Kidney epithelial cell (primary cell): ENCODE measurements at places on chromosomes 4 and X. TPM values are rescaled to one million over a fixed set of nuclear protein-coding genes. Genes with fewer than 3 reads are reported as not detected.

The ANXA5 gene
- 334 and 356 TPM in 2 replicates for total RNA-seq

GRCh38 chr4:101669138-101669831 lies 121.2 kb upstream of the BANK1 start:
- no peak for DNase-seq

The CITED1 gene
- not detected in 2 replicates for total RNA-seq

The LYAR gene
- total RNA-seq: 17.9 and 21.0 TPM in 2 replicates

The STBD1 gene
- total RNA-seq: 6.1 and 7.4 TPM in 2 replicates

- no peak for DNase-seq
Measured at GRCh38 chrX:16756724-16757123, 29.5 kb upstream of the TXLNG start.

GRCh38 chr4:4457803-4458553 lies 71.1 kb downstream of the NSG1 start:
- DNase-seq: peak; percentile 44

The IBSP gene
- not detected in 2 replicates for total RNA-seq

The ZAR1 gene
- total RNA-seq: not detected in 2 replicates

DNA sequence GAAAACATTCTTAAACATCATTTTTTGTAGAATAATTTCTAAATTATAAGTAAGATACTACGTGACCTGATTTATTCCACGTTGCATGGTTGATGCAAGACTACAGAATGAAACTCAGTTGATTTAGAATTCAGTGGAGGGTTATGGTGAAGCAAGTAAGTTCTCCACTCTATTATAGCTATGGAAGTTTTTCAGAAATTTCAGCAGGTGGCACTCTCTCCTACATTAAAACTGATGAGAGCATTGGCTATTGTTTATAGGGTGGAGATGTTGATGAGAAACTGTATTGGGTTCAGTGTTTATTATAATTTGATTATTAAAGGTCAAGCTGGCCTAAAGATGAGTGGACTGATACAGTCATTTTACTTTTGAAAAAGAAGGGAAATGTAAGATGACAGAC lies 88.0 kb downstream of the FNIP2 start:
- peak; percentile 4 for DNase-seq

The IL15 gene
- total RNA-seq: 9.0 TPM in 2 replicates

The EXOC1L gene
- total RNA-seq: not detected in 2 replicates

The PABPC4L gene
- total RNA-seq: 0.75 and 1.1 TPM in 2 replicates

DNA sequence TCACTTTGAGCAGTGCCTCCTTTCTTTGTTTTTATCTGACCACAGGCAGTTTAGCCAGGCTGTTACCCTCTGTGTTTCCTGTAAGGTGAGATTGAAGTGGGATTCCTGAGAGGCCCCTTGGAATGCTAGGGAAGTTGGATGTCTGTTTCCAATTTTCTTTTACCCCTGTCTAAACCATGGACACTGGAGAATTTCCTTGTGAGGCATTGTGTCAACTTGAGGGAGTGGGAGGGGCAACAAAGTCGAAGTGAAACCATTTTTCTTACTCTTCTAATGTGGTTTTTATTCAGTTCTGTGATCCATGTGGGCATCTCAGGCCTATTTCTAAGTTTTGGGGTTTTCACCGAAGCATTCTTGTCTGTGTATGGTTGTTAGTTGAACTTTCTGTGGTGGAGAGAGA lies 296.1 kb upstream of the UGT8 start:
- no peak for DNase-seq

GRCh38 chrX:56800307-56800706 lies 71.3 kb downstream of the NBDY start:
- no peak for DNase-seq

The STATH gene
- total RNA-seq: not detected in 2 replicates

The TBCK gene
- 12.0 and 24.7 TPM in 2 replicates for total RNA-seq

The SATL1 gene
- total RNA-seq: 0.07 TPM in 1 of 2 replicates, not detected in the other

DNA sequence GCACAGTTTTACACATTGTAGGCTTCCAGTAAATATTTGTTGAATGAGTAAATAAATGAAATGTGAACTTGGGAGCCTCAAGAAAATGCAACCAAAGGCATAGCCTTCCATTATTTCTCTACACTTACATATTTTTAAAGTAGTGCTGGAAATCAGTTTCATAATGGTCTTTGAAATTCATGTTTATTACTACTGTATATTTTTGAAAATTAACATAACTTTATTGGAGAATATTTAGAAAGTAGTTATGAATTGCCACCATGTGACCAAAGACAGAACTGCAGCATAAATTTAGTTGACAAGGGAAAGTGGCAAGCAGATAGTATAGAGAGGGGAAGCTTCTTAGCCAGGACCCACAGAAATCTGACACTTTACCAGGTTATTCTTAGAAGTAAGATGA lies 6.4 kb downstream of the TCEAL8 start:
- no peak for DNase-seq

The NUDT10 gene
- total RNA-seq: 4.5 and 5.8 TPM in 2 replicates

DNA sequence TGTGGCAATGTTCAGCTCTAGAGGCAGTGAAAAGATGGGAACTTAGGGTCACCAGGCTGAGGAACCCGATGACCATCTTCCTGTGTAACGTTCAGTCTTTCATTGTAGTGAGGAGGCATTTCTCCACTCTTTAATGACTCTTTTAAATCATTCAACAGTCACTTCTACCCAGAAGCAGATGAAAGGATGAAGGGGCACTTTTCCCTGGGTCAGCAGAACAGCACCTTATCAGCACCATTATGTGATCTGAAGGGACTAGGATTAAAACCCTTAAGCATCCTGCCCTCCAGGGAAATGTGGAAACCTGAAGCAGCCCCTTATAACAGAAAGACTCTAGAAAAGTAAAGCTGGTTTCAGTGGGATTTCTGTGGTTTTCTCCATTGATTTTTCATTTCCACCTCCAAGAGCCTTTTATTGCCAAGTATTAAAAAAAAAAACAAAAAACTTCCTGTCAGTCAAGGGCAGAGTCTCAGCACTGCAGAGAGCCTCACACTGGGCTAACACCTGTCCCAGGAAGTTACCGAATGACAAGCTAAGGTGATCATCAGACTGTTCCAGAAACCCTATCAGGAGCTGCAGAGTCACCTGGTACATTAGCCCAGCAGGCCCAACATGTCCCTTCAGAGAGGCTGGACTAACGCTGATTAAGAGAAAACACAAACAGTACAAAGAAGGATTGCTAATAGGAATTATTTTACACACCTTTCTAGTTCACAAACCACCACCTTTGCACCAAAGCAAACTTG lies 185.9 kb downstream of the SHROOM3 start:
- DNase-seq: no peak

DNA sequence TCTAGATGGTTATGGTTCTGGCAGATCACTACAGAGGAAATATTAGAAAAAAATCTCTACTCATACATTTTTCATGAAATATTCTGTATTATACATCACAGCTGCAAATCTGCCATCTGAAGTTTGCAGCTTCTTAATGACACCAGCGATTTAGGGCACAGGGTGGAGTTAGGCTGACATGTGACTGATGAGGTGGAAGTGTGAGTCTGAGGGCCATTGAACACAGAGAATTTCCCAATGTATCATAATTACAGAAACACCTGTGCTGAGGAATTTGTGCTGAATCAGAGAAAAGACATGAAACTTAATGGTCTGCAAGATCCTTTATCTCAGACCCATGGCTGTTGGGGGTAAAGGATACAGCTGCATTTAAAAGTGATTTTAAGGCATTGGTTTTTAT lies 2025.6 kb upstream of the AGA start:
- peak; percentile 49 for DNase-seq

- DNase-seq: no peak
Measured at GRCh38 chr4:88223516-88223915, 60.8 kb downstream of the PPM1K start.

GRCh38 chr4:41148292-41148691 lies 66.0 kb downstream of the APBB2 start:
- DNase-seq: no peak

DNA sequence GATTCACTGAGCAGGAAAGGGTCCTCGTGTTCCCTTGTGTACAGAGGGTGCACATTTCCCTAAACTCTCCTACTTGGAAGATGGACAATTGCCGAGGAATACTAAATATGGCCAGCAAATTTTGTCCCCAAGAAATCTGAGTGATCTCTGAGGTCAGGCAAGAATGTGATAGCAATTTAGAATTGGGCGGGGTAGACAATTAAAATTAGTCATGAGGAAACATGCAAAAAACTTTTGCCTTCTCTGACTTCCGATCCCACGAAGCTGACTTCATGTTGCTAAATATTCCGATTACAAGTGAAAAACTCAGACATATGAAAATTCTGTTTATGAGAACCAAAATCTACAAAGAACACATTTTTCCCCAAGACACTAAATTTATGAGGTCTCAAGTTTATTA lies 453.9 kb upstream of the ZFP42 start:
- DNase-seq: no peak

DNA sequence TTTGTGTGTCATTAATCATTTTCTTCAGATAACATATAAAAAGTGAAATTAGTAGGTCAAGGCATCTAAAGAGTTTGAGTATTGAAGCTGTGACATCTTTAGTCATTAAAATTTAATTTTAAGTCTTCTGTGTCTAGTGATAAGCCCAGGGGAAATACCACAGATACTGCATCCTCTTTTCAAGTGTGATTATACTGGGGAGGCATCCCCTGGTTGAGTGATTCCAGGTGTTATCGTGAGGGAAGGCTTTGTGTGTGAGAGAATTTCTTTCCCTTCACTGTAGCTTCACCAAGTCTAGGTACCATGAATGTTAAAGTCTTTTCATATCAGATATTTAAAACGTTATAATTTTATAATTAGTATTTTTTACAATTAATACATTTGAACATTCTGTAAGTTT lies 193.4 kb downstream of the FRAS1 start:
- no peak for DNase-seq

The GABRB1 gene
- total RNA-seq: not detected in 2 replicates

The ALG13 gene
- 25.2 and 29.3 TPM in 2 replicates for total RNA-seq

The PF4V1 gene
- not detected in 2 replicates for total RNA-seq

GRCh38 chrX:68571610-68572311 lies 72.9 kb downstream of the YIPF6 start:
- peak; percentile 56 for DNase-seq

The RNF212 gene
- 5.2 and 13.0 TPM in 2 replicates for total RNA-seq

The HOPX gene
- total RNA-seq: 0.96 and 3.0 TPM in 2 replicates

The BEND4 gene
- total RNA-seq: 0.07 and 0.13 TPM in 2 replicates

The ING2 gene
- total RNA-seq: 9.9 and 10.1 TPM in 2 replicates
